ENCODE measurements at places on chromosomes 5 and 9.
A peak's percentile ranks its signal among the peaks of the same experiment; 100 is the strongest.

GRCh38 chr5:78964889-78965288 is 20.2 kb downstream of the ARSB start:
- DNase-seq = peak; percentile 71

DNA sequence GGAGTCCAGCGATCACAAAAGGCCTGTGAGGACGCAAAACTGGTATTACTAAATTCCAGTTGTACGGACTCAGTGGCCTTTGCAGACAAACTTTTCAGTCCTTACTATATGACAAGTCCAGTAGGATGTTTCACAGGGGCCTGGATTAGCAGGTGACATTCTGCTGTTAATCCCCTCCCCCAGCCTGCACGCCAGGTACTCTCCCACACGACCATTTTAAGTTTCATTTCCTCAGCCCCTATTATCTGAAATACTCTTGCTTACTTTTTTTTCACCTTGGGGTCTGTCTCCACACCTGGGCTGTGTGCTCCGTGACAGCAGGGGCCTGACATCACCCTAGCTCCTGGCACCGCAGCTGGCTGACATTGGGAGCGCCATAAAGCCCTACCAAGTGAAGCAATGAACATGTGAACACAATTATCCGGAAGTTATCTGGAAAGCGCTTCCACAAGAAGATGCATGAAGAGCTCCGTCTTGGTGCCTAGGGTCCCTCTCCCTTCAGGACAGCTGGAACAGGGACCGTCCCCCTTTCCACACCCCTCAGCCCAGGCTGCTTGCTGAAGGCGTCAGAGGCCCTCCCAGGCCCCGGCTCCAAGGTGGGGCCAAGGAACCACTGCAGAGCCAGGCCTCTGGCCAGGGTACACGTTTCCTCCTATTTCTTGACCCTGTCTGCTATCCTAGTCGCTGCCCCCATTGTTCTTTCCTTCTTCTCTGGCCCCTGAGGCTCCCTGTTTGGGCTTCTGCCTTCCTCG is 39.7 kb upstream of the ZNF622 start:
- no peak for DNase-seq

DNA sequence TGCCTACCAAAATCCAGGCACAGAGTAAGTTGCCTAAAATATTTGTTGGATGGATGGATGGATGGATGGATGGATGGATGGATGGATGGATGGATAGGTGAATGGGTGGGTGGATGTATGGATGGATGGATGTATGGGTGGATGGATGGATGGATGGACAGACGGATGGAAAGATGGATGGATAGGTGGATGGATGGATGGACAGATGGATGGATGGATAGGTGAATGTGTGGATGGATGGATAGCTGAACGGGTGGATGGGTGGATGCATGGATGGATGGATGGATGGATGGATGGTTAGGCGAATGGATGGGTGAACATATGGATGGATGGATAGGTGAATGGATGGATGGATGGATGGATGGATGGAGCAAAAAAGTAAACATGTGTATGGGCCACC is 131.9 kb downstream of the GABBR2 start:
- no peak for DNase-seq

DNA sequence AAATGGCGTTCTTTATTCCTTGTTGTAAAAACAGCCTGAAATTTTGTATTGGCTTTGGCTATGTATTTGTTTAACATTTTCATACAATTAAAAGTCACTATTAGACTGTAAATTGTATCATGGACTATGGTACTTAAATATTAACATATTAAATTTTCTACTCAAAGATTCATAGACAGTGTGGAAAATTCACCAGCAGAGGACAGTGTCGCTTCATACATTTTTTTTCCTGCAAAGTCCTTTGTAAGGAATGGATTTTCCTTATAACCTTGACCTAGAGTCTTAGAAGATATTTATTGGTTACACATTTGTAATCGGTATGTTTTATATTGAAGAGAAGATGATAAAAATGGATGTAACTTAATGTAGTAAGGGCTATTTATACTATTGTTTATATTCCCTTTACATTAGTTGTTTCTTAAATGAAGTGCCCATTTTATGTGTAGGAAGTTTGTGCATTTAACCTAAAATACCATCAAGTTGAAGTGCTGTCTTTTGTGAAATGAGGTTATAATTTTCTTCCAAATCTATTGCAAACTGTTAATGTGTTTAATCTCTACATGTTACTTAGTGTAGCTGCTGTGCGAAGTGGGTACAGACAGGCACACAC is 150.1 kb downstream of the KDM4C start:
- peak; percentile 52 for DNase-seq

- DNase-seq = peak; percentile 43
Observed at GRCh38 chr5:95861864-95862561, 39.5 kb upstream of the GLRX start.

GRCh38 chr5:10505517-10506095 is 58.3 kb upstream of the ANKRD33B start:
- DNase-seq = no peak

DNA sequence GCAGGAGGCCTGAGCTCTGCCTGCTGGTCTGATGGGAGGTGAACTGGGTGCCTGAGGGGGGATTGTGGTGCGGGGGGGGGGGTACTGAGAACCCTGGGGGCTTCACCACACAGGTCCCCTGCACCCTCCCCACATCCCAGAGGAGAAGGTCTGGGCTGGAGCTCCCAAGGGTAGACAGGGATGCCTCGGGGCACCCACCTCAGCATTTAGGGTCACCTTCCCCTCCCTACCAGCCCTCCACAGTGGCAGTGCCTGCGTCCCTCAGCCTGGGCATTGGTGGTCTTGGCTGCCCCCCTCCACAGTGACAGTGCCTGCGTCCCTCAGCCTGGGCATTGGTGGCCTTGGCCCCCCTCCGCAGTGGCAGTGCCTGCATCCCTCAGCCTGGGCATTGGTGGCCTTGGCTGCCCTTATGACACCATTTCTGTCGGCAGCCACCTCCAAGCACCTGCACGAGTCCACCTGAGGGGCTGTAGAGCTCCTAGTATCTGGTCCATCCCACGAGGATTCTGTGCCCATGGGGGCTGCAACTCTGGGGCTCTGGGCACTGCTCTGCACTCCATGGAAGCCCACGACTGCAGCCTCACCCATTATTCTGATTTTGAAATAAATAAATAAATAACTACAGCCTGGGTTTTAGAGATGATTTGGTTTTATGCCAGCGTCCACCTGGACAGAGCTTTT is 21.5 kb downstream of the NKD2 start:
- no peak for DNase-seq

- no peak for DNase-seq
Observed at GRCh38 chr5:167634432-167634831, 657.0 kb upstream of the WWC1 start.

DNA sequence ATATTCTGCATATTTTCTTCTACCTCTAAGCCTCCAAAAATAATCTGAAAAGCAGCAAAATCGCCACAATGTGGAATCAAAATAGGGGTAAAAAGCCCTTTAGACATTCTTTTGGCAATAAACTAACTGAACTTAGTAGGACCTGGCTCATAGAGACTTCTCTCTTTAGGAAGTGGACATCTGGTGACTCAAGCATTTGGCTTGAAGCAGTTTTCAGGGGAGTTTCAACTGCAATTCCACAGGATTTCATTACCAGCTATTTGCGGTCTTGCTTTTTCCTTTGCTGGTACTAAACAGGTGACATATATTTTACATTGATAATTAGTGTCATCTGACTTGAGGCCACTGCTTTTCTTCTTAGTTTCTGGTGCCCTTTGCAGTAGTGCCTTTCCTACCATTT is 173.2 kb upstream of the FBN2 start:
- no peak for DNase-seq

DNA sequence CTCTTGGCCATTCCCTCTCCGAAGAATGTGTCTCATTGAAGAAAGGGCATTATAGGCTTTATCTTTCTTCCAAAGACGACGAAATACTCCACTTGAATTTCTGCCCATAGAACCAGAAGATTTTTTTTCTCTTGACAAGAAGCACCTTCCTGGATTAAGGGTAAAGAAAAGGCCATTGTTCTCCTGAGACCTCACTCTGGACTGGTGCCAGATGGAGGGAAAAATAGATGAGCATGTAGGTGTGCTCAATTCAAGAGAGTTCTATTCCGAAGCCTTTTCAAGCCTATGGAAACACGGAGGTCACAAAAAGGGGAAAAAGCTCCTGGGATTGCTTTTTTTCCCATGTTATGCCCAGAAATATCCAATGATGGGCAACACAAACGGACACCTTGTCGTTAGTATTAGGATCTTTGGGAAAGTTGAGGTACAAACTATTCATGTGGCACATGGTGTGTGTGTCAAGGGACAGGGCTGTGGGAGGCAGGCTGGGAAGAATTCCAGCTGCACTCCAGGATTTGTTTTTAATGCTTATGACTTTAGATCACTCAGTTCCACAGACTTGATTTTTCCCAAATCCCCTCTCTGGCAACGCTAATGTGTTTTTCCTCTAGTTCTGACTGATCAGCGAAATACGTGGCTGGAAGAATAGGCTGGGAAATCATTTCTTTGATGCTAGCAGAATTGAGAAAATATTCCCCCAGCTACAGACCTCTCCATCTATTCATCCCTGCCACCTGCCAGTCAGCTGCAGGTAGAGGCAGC is 89.9 kb downstream of the SIL1 start:
- no peak for DNase-seq

DNA sequence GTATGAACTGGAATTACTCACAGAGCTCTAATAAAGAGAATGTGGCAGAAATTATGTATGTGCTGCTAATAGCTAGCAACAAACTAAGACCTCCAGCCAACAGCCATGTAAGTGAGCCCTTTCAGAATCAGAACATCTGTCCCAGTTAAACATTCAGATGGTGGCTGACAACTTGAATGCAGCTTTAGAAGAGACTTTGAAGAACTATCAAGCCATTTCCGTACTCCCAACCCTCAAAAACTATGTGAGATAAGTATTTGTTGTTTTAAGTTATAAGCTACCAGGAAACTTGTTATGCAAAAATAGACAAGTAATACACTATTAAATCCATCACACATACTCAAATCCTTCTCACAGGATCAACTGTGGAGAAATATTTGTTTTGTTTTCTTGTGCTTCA is 205.2 kb upstream of the EDIL3 start:
- no peak for DNase-seq

DNA sequence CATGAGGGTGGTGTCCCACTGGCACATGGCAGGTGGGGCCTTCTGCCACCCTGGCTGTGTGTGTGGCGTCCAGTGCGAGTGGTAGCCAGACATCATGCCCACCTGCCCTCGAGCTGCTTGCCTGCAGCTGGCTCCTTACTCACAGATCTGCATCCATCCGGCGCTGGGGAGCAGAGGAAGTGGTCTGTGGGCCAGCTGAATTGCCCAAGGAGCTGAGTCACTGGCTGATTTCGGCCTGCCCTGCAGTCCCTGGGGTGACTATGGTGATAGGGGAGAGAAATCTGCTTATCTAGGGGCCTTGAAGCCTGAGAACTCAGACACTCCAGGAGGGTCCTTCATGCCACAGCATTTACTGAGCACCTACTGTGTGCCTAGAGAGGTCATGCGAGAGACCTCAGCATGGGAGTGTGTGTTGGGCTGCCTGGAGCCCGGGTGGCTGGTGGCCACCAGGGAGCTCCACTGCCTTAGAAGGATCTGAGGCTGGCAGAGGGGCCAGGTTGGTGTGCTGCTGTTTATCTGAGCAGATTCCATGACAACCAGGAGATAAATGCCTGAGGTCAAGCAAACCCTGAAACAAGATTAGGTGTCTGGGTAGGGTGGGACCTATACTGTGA is 57.1 kb downstream of the SLC22A5 start:
- peak; percentile 95 for DNase-seq

- peak; percentile 34 for DNase-seq
Observed at GRCh38 chr5:68303038-68303738, 87.6 kb downstream of the PIK3R1 start.

DNA sequence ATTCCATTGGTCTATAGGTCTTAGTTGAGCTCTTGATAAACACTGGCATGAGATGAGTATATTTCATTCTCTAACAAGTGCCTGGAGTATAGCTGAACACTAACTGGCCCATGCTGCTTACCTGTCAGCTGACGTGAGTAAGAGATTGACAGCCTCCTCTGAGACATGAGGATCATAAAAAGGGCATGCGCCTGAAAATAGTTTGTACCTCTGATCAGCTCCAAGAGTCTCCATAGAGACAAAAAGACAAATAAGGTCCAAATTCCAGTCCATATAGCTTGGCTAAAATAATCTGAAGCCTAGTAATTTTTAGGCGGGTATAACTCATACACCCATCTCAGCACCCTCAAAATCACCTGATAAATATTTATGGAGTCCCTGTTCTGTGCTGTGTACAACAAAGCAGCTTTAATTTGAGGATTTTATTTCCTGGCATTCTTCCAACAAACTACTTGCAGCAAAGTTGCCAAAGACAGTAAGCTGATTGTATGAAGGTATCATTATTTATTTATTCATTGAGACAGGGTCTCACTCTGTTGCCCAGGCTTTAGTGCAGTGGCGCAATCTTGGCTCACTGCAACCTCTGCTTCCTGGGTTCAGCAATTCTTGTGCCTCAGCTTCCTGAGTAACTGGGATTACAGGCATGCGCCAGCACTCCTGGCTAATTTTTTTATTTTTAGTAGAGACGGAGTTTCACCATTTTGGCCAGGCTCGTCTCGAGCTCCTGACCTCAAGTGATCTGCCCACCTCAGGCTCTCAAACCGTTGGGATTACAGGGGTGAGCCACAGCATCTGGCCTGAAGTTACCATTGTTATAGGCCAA is 16.2 kb upstream of the FSD1L start:
- no peak for DNase-seq

GRCh38 chr9:77455312-77455927 is 192.7 kb downstream of the GNA14 start:
- peak; percentile 64 for DNase-seq

DNA sequence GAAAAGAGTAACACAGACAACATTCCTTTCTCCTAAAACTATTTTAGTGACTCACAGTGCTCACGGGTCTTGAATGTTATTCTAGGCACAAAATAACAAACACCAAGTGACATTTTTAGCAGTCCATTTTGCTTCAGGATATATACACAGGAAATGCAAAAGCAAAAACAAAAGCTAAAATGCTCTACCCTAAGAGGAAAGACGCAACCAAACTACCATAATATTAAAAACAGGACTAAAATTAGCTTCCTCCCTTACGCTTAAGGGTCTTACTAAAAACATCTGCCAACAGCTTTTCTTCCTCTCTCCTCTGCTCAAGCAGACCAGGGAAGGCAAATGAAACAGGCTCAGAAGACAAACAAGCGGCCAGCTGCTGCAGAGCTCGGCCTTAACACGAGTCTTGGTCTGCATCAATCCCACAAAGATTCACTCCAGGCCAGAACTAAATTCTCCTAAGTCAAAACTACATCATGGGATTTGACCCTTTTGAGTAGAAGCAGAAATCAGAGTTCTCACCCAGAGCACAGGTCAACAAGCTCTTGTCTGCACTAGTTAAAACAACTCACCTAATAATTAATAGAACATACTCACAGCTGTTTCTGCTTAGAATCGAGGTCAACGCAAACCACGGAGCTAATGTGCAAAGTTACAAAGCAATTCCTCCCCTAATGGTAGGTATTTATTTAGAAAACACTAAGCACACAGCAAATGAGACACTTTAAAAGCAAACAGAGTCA is 62.3 kb downstream of the RAPGEF1 start:
- peak; percentile 73 for DNase-seq

- DNase-seq = no peak
Observed at GRCh38 chr5:35333366-35333765, 103.1 kb upstream of the PRLR start.

- no peak for DNase-seq
Observed at GRCh38 chr9:38229504-38230155, 160.6 kb upstream of the SHB start.
